ENCODE measurements at places on chromosomes 16 and 17.

DNA sequence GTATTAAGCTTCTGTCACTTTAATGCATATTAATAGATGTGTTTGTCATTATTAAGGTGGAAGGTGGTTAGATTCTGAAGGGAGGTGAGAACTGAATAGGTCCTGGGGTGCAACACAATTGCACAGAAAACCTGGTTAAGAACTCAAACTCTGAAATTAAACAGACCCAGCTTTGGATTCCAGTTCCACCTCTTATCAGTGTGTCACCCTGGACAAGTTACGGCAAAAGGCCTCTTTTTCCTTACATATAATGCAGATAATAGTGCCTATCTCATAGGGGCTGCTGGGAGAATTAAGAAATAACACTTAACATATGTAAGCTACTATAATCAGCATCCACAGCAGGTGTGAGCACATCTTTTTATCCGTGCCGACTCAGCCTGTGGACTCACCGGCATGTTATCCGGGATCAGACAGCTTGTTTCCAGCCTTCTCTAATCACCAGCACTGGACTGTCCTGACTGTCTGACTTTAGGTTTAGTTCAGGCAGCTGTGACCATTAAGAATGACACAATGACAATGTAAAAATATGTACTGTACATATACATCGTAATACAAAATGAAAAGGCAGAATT is 31.4 kb downstream of the TEX2 start:
- no peak for DNase-seq

DNA sequence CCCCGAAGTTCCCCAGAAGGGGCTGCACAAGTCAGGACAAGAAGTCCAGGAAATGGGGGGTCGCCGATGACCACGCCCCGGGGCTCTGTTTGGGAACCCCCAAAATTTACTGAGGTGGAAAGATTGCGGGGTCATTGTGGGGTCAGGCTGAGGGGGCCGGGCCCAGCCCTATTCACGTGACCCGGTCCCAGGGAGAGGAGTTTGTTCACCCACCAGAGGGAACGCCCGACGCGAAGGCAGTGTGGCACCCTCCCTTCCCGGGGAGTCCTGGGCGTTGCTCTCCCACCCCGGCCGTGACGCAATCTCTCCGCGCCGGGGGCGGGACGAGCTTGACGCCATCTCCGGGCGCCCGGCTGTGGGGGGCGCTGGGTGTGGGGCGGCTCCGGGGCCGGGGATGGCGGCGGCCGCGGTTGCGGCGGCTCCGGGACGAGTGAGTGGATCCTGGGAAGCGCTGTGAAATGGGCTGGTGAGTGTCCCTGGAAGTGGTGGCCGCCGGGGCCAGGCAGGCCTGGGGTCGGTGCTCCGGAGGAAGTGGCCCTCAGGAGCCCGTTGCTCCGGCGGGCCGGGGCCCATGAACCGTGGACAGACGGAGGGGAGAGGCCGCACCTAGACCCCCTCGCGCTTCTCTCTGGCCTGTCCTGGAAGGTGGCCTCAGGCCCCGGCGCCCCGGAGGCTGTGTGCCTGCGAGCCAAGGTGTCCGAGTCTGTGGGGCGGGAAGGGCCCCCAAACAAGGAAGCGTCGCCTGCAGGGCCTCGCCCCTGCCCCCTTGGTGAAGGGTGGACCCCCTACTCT is at the start of gene ATXN1L:
TSS of gene ATXN1L (plus strand) at position 338 of the 792 bp plus-strand sequence. CDS start 3,765 bp downstream, outside the sequence.
- DNase-seq: peak; percentile 92

GRCh38 chr17:68627956-68628575 is 26.9 kb upstream of the FAM20A start:
- DNase-seq: no peak

GRCh38 chr16:85204242-85205010 is 92.2 kb upstream of the CIBAR2 start:
- no peak for DNase-seq

- DNase-seq: no peak
These were observed 16.9 kb downstream of the STXBP4 start for GRCh38 chr17:54985476-54985875.

GRCh38 chr17:58351182-58351581 is 819 bp downstream of the SUPT4H1 start:
- DNase-seq: no peak

DNA sequence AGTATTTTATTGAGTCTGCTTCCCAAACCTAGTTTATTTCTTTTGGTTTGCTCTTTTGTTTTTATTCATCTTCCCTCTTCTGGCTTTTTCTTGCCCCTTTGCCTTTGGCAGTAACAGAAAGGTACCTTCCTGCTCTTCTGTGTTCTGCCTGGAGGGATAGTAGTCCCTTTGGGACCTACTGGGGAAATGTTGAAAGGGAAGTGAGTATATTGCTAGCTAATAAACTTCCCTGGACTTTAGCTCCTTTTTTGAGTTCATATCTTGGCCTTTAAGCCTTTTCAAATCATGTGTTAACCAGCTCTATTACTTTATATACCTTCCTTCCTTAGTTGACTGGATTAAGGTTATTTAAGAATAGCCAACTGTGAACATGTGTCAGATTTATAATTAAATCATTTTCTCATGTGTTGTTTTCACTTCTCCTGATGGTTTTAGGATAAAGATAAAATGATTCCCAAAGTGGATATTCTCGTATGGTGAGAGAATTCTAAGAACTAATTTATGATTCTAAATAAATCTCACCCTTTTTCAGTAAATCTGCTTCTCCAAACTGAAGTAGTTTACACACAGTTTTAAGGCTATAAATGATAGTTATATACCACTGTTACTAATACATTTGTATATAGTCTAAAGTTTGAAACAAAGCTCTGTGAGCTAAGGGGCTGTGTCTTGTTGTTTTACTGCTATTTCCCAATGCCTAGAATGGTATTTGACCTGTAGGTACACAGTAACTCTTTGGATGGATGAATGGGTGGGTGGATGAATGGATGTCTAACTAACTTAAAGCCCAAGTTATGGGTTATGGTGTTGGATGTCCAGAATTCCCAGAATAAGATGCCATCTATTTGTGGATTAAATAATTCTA is 45.7 kb downstream of the OMG start:
- no peak for DNase-seq

DNA sequence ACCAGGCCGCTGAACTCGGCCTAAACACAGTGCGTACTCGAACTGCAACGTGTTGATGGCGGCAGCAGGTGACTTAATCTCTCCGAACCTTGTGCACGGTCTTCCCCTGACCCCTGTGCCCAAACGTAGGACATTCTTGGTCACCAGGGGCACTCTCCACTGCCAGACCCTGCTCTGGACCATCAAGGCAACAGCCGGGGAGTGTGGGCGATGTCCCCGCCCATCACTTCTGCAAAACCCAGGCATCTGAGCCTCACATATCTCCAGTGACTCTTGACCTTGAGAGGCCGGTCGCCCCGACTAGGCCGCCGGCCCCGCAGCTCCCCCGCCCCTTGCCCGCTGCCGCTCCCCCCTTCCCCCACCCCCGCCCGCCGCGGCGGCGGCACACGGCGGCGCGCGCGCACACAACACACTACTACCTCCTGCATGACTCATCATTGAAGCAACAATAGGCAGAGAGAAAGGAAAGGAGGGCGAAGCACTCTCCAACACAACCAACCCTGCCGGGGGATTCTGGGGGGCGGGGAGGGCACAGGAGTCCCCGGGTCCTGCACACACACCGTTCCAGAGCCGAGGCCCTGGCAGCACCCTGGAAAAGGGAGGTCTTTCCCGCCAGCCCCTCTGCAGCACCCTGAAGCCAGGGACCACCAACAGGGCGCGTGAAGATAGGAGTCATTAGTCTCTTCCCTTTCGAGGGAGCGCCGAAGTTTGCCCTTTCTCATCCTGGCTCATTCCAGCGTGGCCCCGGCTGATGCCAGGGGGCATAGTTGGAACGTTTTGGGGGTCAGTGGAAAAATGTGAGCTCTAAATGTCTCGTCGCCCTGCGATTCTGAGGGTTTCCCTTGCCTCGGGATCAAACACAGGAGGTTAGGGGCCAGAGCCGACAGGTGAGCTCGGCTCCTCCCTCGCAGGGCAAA is 1.9 kb downstream of the MNT start:
- DNase-seq: peak; percentile 72

DNA sequence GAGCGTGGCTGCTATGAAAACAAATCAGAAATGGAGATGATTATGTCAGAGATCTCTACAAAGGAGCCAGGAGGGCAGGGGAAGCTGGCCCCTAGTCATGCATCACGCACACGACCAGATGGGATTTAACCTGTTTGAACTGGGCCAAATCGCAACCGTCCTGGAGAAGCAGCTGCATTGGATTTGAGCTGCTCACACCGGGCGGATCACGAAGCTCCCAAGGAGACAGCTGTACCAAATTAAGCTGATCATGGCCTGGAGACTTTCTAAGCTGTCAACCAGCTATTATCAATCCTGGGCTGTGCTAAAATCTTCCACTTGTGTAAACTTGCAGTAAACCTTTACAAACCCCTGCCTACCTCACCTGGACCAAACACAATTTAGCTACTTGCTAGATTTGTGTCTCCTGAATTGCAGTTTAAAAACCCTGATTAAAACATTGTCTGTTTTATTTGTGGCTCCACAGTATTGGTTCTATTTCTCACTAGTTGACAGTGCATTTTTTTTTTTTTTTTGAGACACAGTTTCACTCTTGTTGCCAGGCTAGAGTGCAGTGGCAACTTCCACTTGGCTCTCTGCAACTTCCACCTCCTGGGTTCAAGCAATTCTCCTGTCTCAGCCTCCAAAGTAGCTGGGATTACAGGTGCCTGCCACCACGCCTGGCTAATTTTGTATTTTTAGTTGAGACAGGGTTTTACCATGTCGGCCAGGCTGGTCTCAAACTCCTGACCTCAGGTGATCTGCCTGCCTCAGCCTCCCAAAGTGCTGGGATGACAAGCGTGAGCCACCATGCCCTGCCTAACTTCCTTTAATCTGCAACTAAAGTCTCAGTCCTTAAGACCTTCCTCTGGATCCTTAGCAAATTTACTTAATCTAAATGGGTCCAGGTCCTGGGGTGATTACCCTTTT is 98.3 kb upstream of the GRIN2A start:
- no peak for DNase-seq

GRCh38 chr16:22675745-22676540 is 138.0 kb upstream of the HS3ST2 start:
- no peak for DNase-seq

- DNase-seq: no peak
These were observed 595.2 kb upstream of the CDH11 start for GRCh38 chr16:65716737-65717700.

- DNase-seq: no peak
These were observed 2.6 kb downstream of the CACNA1G start for GRCh38 chr17:50563092-50563511.

GRCh38 chr16:50861970-50862411 is 120.1 kb downstream of the CYLD start:
- DNase-seq: no peak

GRCh38 chr16:76265434-76266045 is 11.7 kb upstream of the CNTNAP4 start:
- DNase-seq: no peak

DNA sequence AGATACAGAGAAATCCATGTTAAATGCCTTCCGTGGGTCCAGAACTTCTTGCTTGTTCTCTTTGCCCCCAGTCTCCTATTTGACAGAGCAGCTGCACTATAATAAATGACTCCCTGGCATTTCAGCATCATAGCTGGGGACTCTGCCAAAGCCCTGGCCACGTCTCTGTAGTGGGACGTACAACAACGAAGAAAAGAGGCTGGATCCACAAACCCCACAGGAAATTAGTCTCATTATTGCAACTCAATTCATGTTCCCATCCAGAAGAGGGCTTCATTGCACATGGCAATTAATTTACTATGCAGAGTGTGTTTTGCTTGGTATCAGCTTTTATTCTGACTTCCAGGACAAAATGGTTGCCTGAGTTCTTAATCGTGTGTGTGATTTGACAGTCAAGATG is 121.3 kb downstream of the CDH13 start:
- DNase-seq: no peak

DNA sequence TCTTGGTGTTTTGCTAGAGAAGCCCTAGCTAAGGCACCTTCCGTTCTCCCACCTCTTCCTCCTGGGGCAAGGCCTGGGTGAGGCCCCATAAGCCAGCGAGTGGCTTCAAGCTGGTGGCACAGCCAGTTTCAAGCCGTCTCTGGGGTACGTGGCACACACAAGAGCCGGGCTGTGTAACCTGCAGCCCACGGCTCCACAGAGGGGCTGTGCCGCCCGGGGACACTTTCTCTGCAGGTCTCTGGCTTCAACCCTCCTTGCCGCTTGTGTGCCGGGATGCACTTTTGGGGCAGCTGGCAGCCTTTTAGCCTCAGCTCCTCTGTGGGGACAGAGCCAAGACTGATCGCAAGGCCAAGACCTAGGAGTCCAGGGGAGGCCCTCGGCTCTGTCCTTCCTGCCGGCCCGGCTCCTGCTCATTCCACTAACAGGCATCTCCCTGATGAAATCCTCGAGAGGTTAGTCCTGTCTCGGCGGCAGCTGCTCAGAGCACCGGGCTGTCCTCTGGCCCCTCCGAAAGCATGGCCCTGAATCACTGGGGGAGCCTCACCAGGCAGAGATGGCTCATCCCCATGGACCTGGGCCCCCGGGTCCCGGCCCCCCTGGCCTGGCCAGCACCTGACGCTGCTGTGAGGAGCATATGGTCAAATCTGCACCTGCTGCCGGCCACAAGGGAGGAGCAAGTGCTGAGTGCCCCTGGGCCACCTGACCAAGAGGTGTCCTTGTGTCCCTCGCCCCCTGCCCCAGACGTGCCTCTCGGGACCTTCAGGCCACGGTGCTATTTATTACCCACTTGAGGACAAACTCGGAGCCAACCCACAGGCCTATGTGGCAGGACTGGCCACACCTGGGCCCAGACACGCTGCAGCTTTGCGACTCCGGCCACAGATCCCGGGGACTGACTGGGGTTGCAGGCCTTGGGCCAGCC is 98.5 kb downstream of the METRNL start:
- no peak for DNase-seq

GRCh38 chr17:6700948-6701307 is 12.2 kb downstream of the SLC13A5 start:
- DNase-seq: no peak

DNA sequence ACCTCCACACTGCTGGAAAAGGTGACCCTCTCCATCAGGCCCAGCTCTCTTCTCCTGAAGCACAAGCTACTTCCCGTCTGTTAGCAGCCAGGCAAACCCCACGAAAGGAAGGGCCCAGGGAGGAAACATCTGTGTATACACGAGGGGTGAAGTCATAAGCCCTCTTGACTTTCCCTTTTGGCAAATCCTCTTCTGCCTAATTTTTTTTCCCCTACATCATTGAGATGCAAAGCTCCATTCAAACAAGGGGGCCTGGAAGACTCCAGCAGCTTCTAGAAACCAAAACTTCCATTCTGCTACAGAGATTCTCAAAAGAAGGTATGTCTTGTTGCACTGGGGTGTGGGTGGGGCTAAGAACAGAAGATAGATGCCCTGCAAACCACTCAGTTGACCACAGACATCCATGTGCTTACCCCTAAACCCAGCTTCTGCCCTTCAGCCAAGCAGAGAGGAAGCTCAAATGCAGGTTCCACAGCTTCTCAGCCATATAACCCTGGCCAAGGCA is 145.6 kb upstream of the RCVRN start:
- DNase-seq: no peak

- peak; percentile 57 for DNase-seq
These were observed 7.4 kb upstream of the SCIMP start for GRCh38 chr17:5241861-5242671.

DNA sequence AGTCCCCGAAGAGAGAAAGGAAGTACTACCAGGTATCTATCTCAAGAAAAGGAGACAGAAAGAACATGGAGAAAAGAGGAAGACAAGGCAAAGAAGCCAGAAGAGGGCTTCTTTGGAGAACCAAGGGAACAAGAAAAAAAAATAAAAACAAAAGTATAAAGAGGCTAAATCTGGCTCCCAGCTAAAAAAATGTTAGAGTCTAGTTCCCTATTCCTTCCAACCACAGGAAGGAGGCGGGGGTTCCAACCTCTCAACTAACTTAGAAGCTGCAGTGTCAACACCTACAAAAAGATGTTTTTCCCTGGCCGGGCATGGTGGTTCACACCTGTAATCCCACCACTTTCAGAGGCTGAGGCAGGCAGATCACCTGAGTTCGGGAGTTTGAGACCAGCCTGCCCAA is 13.4 kb downstream of the UTP6 start:
- no peak for DNase-seq

All from CD4-positive, alpha-beta T cell treated with Interleukin-2 at 100 ng/mL for 4 hours (primary cell).